Activated naive CD8-positive, alpha-beta T cell treated with anti-CD3 and anti-CD28 coated beads, Interleukin-2, amount 50 U/mL, for 16 hours (primary cell): ENCODE measurements at places on chromosomes 4 and X.

- no peak for DNase-seq
Measured at GRCh38 chrX:80335062-80335830, 85.0 kb upstream of the TENT5D start.

DNA sequence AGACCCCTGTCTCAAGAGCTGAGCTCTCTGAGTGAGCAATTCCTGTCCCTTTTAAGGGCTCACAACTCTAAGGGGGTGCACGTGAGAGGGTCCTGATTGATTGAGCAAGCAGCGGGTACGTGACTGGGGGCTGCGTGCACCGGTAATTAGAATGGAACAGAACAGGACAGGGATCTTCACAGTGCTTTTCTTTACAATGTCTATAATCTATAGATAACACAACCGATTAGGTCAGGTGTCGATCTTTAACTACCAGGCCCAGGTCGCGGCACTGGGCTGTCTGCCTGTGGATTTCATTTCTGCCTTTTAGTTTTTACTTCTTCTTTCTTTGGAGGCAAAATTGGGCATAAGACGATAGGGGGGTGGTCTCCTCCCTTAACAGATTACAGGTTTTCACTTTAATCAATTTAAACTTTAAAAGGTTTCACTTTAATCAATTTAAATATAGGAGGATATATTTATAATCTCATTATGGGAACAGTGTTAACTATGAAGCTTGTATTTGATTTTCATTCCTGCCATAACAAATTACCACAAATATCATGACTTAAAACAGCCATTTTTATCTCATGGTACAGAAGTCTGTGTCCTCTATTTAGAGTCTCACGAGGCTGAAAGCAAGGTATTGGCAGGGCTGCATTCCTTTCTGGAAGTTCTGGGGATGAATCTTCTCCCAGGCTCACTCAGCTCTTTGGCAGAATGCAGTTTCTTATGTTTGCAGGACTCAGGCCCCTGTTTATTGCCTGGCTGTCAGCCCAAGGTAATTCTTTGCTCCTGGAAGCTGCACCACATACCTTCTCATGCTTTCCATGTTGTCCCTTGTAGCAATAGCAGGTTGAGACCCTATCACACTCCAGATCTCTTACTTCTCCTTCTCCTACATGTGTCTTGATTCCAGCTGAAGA, 5.2 kb downstream of the SPATA4 start:
- no peak for DNase-seq

- no peak for DNase-seq
Measured at GRCh38 chr4:143420227-143420626, 83.6 kb downstream of the GAB1 start.

DNA sequence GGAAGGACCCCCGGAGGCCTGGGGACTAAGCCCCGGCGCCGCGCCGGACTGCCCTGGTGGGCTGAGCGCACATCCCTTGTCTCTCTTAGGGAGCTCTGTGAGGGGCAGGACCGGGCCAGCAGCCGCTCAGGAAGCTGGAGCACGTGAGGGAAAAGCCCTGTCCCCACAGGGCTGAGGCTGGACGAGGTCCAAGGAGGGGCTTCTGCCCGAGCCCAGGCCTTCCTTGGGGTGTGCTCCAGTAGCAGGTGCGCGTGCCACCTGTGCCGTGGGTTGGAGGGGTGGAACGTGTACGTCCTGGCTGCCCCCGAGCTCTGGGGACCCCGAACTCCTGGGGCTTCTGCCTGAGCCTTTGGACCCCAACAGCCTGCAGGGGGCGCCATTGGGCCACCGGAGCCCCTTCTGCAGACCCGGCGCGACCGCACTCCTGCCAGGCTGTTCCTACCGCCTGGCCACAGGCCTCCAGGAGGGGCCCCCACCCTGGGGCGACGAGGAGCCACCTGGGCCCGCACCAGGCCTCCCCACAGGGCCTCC, 27.2 kb downstream of the TACC3 start:
- peak; percentile 63 for DNase-seq

- no peak for DNase-seq
Measured at GRCh38 chr4:177489471-177490246, 47.4 kb upstream of the AGA start.

DNA sequence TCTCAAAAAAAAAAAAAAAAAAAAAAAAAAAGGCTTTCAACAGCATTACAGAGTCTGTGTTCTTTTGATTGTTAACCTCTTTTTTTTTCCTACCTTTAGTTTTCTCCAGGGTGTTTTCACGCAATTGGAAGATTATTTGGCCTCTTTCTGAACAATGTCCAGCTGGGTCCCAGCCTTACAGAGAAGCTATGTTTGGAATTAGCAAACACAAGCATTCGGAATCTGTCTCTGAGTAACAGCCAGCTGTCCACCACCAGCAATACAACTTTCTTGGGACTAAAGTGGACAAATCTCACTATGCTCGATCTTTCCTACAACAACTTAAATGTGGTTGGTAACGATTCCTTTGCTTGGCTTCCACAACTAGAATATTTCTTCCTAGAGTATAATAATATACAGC, 13.3 kb downstream of the TLR3 start:
- DNase-seq: no peak

DNA sequence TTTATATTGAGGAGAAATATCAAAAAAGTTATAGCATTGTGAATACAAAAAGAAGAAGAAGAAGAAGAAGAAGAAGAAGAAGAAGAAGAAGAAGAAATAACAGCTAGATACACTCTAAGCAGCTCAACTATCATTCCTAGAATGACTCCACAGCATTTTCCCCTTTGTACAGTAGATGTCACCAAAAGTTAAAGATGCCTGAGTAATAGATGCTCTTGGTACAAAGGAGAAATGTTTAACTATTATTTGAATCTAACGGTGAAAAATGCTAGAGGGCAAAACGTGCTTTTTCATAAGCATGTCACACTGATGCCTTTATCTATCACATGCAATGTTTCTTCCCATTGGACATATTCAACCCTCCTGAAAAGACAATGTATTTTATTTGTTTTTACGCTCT, 178.4 kb upstream of the GPRIN3 start:
- no peak for DNase-seq

DNA sequence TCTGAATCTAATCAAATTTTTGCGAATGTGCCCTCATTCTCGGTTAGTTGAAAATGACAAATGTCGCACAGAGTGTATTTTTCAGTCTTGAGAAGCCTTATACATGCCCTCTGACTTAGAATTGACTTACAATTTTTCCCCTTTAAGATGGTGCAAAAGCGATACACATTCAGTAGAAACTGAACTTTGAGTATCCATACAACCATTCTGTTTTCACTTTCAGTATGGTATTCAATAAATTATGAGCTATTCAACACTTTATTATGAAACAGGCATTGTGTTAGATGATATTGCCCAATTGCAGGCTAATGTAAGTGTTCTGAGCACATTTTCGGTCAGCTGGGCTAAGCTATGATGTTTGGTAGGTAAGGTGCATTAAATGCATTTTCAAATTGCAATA, 43.4 kb downstream of the SLC9A7 start:
- no peak for DNase-seq

GRCh38 chr4:3516836-3517730, 15.1 kb downstream of the LRPAP1 start:
- no peak for DNase-seq

GRCh38 chr4:168528131-168528949, 31.5 kb downstream of the PALLD start:
- DNase-seq: no peak
